ENCODE measurements at places on chromosomes 12 and 14.

DNA sequence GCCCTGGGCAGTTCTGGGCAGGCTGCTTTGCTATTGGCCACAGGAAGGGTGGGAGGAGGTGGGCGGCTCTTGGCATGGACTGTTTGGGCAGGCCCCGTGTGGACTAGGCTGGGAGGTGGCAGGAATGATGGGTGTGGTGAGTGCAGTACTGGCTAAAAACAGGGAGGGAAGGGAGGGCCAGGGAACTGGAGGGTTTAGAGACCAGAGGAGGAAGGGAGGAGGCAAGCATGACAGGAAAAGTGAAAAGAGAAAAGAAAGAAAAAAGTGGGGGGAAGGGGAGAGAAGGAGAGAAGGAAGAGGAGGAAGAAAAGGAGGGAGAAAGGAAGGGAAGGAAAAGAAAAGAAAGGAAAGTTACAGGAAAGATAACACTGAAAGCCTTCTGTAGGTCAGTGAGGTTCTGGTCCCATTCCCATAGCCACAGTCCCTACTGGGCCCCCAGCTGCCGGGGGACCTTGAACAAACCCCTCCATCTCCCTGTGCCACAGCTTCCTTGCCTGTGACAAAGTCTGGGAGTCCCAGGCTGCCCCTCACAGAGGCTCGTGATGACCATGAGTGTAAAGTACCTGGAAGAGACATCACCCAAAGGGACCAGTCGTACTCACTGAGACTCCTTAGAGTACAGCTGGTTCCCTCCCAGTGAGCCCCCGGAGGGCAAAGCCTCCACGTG is 1.1 kb upstream of the C14orf132 start:
- no peak overlapping the region for H3K27ac ChIP-seq
- DNase-seq = peak; percentile 77
- peaks cover 7% of the 10 kb centered on the region for H3K36me3 ChIP-seq
- H3K27me3 ChIP-seq = no peaks in the 10 kb centered on the region
- H3K4me1 ChIP-seq = peaks cover 34% of the 10 kb centered on the region

- peaks cover 3% of the 10 kb centered on the region for H3K36me3 ChIP-seq
- peak overlapping the region; percentile 73 for H3K4me3 ChIP-seq
- peak; percentile 86 for DNase-seq
- peaks cover 37% of the 10 kb centered on the region for H3K4me1 ChIP-seq
- no peaks in the 10 kb centered on the region for H3K27me3 ChIP-seq
Measured at GRCh38 chr12:119804011-119804641, 73.0 kb downstream of the CIT start.

GRCh38 chr14:23910101-23910875 is 43.3 kb upstream of the DHRS4 start:
- H3K27ac ChIP-seq = peak overlapping the region; percentile 21
- peaks cover 7% of the 10 kb centered on the region for H3K27me3 ChIP-seq
- H3K4me3 ChIP-seq = no peak overlapping the region
- no peaks in the 10 kb centered on the region for H3K36me3 ChIP-seq

- peak overlapping the region; percentile 13 for H3K27ac ChIP-seq
- peak; percentile 93 for DNase-seq
- no peaks in the 10 kb centered on the region for H3K4me1 ChIP-seq
- H3K27me3 ChIP-seq = no peaks in the 10 kb centered on the region
Measured at GRCh38 chr14:100872259-100873095, 31.0 kb downstream of the RTL1 start.

DNA sequence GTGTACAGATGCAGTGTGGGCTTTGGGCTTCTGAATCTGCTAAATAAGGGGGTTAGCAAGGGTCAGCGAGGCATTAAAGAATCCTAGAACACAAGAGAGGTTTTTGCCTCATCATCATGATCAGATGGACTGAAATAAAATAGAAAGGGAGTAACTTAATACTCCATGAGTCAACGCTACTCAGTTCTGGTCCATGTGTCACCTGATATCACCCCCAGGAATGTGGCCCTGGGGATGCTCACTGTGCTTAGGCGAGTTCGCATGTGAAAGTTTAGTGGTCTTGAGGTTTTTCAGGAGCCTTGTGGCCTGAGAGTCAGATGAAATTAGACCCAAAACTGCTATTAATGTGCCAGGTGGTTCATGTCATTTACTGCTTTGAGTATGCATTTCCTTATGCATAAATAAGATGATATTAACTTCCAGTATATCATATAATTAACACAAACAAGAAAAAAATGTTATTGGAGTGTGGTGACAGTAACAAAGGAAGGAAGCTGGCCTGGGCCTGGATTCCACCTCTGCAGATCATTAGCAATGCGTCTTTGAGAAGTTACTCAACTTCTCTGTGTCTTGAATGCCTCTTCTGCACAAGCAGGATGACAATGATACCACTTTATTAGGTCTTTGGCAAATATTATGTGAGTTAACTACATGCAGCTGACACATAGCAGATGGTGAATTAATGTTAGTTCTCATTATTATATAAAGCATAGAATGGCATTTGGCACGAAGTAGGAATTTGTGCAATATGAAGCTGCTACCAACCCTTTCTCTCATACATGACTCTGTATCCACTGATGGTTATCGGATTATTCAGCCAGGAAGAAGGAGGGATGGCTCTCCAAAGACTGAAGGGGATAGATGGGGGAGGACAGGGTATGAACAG is 1272.6 kb downstream of the AACS start:
- no peaks in the 10 kb centered on the region for H3K27me3 ChIP-seq
- peaks cover 16% of the 10 kb centered on the region for H3K4me1 ChIP-seq
- DNase-seq = no peak

DNA sequence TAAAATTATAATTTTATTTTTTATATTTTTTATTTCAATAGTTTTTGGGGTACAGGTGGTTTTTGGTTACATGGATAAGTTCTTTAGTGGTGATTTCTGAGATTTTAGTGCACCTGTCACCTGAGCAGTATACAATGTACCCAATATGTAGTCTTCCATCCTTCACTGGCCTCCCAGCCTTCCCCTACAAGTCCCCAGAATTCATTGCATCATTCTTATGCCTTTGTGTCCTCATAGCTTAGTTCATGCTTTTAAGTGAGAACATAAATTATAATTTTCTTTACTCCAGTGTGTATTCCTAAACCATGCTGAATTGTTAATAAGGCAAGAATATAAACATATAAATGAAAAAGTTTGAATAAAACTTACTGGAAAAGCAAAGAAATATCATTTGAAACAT is 19.1 kb upstream of the NFKBIA start:
- no peak for DNase-seq
- H3K36me3 ChIP-seq = no peaks in the 10 kb centered on the region
- H3K4me3 ChIP-seq = no peak overlapping the region
- H3K4me1 ChIP-seq = peaks cover 25% of the 10 kb centered on the region
- H3K27me3 ChIP-seq = no peaks in the 10 kb centered on the region
- H3K27ac ChIP-seq = no peak overlapping the region

DNA sequence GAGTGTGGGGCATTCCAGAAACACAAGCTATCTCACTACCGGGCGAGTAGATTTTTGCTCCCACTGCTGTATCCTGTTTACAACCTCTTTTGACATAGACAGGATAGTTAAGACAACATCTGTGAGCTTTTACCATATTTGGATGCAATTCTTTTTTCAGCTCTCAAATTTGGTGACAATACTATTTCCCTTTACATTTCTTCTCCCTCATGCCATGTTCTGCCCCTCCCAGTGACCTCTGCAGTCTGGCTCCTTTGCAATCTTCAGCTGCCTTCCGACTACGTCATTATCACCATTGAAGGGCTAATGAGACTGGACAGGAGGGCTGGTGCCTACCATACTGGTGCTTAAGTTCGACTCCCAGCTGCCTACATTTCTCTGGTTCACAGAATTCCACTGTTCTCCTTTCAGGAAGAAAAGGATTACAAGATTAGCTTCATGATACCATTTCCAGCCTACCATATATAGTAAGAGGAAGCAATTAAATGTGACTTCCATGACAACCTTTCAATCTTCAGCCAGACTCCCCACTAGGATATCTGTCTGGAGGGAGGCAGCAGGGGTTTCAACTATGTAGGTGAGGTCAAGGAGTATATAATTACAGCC is 251.6 kb downstream of the PHLDA1 start:
- H3K27ac ChIP-seq = no peak overlapping the region
- H3K36me3 ChIP-seq = no peaks in the 10 kb centered on the region
- H3K4me1 ChIP-seq = peaks cover 33% of the 10 kb centered on the region
- no peak overlapping the region for H3K4me3 ChIP-seq

DNA sequence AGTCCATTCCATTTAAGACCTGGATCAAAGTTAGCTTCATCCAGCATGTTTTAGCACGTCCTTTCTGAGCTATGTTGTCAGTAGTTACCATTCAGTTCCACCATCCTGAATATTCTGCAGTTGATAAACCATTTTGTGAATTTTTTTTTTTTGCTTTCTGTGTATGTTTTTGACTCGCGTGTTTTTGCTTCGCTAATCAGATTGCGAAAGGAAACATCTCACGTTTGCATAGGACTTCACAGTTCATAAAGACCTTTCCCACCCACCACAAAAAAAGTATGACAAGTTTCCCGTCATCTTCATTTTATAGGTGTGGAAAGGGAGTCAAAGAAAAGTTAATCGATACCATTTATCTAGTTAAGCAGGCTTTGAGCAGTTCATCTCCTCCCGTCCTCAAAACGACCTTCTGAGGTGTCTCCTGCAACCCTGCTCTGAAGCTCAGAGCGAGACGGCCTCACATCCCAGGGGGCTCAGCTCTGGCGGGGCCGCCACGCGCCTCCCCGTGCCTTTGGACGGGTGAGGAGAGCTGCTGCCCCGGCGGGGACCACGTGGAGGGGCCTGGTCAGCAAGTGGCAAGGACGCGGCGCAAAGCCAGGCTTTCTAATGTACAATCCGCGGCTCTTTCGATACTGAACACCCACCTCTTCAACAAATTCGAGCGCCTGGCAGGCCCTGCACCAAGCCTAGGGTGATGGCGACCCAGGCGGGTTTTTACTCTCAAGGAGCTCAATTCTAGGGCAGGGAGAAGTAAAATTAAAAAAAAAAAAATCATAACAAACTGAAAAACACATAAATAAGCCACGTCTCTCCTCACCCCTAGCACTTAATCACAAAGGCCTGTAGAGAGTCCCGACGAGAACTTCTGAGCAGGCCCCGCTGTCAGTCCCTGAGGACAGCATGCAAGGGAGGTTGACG is 988 bp upstream of the TMEM263 start:
- peaks cover 34% of the 10 kb centered on the region for H3K4me1 ChIP-seq
- H3K27me3 ChIP-seq = no peaks in the 10 kb centered on the region
- DNase-seq = peak; percentile 73
- peak overlapping the region; percentile 97 for H3K4me3 ChIP-seq
